ENCODE measurements at places on chromosomes 4 and X.
A peak's percentile ranks its signal among the peaks of the same experiment; 100 is the strongest.

DNA sequence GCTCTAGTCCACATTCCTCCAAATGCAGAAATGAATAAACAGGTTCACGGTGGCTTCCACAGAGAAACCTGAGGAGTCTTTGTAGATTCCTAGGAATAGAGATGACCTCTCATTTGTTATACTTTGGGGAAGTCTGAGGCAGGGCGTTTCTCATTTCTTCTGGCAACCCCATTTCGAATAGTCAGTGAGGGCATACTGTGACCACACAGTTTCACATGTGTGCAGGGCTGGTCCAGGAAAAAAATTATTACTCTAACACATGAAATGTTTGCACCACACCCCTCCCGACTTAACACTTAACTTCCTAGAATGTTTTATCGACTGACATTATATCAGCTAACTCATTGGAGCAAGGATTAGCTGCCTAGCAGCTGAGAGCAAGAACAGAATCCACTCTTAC, 12.0 kb downstream of the FRMD7 start:
- no peak for DNase-seq

DNA sequence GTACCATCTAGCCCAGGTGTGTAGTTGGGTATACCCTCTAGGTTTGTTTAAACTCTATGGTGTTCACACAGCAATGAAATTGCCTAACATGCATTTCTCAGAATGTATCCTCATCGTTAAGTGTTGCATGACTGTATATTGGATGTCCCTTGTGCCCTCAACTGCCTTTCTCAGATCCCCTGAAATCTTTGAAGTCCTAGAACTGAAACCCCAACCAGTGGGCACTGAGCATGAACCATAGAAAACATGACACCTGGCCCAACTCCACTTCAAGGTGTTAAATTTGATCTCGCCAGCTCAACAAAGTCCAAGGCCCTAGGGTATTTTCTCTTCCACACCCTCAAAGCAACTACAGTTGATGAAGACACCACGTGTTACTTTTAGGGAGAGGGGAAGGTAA, 35.6 kb downstream of the GPR143 start:
- DNase-seq: no peak

DNA sequence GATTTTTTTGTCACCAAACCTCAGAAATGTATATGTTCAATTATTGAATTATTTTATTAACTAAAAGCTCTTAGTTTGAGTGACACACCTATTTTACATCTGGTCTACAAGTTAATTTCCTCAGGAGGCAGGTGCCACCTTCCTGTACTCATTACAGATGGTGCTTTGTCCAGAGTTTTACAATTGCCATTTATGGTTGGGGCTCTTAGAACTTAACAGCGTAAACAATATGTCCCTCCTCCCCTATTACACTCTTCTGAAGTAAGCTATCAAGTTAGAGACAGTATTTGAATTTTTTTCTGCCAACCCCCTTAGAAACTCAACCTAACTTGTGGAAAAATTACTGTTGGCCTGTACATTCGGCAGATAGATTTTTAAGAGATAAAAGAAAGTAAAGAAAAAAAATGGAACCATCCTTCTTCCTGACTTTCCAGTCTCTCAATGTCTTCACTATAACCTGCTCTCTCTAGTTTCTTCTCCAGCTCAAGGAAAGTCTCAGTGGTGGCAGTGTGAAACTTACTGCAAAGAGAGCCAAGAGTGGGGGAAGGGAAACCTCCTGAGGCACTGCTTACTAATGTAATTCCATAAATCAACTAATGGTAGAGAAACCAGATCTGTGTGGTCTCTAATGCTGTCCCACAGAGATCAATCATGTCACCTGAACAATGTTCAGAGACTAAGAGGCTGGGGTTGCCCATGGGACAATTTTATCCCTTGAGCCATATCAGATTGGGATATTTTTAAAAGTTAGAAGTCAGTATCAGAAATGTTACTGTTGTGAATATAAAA, 7.8 kb downstream of the CXXC4 start:
- DNase-seq: no peak

DNA sequence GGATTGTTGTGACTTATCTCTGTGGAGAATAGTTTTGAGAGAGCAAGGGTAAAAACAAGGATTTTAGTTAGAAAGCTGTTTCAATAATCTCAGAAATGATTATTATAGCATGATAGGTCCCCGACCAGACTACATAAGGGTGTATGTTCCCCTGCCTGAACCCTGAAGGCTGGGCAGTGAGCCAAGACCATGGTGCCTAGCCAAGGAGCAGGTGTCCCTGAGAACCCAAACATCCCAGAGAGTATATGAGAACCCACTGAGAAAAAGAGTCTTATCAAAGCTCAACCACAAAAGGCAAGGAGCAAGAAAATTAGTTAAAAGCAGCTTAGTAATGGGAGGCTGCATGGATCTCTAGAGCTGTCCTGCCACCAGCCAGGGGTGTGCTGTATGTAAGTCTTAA, 94.9 kb upstream of the UNC5C start:
- DNase-seq: no peak

DNA sequence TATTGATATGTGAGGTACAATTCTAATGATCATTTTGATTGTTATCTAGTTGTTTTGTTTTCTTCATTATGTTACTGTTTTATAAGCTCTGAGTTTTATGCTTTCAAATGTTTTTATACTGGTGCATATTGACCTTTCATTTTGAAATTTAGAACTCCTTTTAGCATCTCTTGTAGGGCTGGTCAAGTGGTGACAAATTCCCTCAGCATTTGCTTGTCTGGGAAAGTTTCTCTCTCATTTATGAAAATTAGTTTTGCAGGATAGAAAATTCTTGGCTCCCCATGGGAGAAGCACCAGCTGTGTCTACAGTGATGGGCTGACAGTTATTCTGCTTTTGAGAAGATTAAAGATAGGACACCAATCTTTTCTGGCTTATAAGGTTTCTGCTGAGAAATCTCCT, 105.3 kb upstream of the SPRY1 start:
- no peak for DNase-seq

- no peak for DNase-seq
Measured at GRCh38 chr4:100497791-100498190, 20.0 kb downstream of the EMCN start.

DNA sequence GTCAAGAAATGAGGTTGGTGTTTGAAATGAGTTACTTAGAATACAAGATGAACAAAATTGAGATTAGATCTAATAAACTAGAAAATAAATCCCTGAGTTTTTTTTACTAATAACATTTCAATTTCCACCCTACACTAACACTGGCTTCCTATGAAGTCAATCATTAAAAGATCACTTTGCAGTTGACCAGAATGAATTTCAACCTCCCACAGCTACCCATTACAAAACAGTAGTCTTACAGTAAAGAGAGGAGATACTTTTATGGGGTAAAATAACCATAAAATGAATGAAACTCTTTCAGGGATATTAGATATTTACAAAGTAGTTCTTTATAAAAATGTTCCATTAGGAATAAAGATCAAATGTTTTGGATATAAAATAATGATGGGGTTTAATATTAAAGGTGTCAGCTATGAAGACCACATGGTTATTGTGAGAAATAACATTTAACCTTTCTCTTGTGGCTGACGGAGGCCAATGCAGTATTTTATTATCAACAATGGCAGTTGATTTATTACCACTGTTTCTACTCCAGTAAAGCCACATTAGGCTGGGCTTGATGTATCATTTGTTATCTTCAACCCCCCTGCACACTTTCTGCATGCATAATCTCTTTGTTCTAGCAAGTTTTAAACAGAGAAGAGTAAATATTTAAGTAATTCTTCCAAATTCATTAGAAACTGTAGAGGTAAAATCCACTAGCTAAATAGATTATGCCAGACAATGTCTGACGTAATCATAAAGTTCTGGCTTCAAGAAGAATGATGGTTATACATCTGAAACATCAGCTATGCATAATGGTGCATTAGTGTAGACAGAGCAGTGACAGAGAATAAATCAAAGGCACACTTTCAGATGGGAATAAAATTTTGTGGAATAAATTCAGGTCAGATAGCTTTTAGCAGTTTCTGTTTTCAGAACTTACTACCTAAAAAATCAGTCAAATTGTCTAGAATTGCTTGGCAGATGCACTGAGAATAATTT, 516.6 kb downstream of the PCDH18 start:
- no peak for DNase-seq

- DNase-seq: no peak
Measured at GRCh38 chr4:184819786-184820185, 6.0 kb downstream of the ACSL1 start.

GRCh38 chr4:47669946-47670345, 167.9 kb downstream of the CORIN start:
- no peak for DNase-seq

DNA sequence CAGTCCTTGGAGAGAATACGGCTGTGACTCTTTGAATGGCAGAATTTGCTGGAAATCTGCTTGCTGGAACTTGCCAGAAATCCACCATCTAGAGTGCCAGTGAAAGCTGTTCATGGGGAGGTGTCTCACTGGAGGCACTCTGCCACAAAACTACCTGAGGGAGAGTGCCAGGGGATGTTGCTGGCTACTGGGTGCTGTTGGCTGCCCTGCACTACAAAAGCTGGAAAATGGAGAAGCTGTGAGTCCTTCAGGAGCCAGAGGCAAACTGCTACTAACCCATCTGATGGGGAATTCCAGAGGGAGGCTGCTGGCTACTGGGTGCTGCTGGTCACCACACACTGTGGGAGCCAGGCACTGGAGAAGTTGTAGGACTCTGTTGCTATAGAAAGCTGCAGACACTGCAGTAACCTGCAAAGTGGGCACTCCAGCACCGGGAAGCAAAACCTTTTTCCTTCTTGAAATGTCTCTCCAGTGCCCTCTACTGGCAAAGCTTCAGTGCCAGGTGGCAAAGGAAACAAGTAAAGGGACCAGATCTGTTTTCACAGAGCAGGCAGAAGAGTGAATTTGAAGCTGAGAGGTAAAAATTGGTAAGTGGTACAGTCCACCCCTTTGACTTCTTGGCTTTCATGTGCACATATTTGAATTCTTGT, 47.8 kb upstream of the HSD17B10 start:
- DNase-seq: peak; percentile 80

DNA sequence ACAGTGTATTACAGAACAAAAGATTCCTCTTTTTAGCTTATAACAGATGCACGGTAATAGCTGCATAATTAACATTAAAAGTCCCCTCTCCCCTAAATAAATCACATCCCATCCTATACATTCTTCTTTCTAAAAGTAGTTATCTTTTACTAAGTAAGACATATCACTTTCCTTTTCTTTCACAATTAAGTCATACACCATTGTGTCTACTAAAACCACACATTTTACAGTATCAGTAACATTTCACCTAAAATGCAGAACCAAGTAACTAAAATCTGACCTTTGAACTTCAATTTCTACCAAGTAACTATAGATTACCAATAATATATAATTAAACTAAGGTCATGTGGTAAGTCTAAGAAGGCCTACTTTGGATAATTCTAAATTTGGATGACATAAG, 14.2 kb downstream of the DHX15 start:
- DNase-seq: no peak

- DNase-seq: peak; percentile 95
Measured at GRCh38 chr4:153257151-153257620, 52.9 kb downstream of the TRIM2 start.

DNA sequence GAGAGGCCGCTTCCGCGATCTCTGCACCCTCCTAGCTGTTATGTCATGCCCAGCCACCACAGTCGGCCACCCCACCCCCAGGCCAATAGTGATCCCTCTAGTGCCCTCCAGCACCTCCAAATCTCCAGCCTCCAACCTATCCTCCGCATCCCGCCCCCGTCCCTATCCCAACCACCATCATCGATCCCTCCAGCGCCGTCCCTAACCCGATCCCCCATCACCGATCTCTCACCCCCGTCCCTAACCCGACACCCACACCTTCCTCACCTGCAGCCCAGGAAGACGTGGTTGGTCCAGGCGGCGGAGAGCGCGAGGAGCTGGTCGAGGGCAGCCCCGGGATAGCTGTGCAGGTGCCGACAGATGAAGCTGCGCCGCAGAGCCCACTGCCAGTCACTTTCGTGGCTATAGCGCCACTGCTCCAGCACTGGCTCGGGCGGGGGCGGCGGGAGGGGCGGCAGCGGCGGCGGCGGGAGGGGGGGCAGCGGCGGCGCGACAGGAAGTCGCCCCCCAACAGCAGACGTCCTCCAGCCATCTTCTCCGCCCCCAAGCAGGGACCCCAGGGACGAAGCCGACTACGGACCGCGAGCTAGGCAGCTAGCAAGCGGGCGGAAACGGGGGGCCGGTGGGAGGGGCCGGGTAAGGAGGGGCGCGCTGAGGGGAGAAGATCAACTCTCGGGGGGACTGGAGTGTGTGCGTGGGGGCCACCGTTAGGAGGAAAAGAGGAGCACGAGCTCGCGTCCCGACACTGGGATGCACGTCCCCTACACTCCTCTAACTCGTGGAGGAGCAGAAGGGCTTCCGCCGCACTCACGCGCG, 552 bp downstream of the NKRF start:
- peak; percentile 7 for DNase-seq

DNA sequence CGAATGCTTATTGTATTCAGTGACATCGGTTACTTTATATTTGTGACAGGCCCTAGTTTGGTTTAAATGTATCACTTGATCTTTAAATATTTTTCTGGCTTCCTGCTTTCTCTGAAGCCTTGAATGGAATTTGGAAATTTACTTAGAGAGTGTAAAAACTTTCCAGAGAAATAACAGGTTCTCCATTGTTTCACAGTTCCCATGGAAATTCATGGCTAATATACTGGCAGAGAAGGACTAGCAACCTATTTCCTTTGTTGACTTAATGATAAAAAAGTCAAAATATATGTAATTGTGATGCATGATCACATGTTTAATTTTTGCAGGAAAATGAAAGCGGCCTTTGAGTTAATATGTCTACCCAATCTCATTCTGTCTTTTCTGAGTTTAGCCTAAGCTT, 13.2 kb downstream of the NEIL3 start:
- no peak for DNase-seq

GRCh38 chr4:108047199-108047598, 57.5 kb downstream of the HADH start:
- DNase-seq: no peak

GRCh38 chr4:72505314-72505744, 63.7 kb downstream of the ADAMTS3 start:
- DNase-seq: peak; percentile 35
